ENCODE measurements at places on chromosomes 11 and 22. TPM values are rescaled to one million over a fixed set of nuclear protein-coding genes. Genes with fewer than 3 reads are reported as not detected.

The AIFM3 gene
- polyA plus RNA-seq = 0.54 TPM

The ANO9 gene
- polyA plus RNA-seq = 15.9 TPM

DNA sequence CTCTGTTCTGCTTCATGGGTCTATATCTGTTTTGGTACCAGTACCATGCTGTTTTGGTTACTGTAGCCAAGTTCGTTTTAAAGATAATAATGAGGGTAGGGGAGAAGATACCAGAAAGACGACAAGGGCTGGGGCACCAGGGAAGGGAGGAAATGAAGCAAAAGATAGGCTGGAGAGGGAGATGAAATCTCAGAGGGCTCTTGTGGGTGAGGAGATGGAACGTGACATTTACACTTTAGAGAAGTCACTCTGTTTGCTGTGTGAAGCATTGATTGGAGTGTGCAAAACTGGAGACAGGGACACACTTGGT, 33.5 kb downstream of the OR4D9 start:
- DNase-seq = no peak

DNA sequence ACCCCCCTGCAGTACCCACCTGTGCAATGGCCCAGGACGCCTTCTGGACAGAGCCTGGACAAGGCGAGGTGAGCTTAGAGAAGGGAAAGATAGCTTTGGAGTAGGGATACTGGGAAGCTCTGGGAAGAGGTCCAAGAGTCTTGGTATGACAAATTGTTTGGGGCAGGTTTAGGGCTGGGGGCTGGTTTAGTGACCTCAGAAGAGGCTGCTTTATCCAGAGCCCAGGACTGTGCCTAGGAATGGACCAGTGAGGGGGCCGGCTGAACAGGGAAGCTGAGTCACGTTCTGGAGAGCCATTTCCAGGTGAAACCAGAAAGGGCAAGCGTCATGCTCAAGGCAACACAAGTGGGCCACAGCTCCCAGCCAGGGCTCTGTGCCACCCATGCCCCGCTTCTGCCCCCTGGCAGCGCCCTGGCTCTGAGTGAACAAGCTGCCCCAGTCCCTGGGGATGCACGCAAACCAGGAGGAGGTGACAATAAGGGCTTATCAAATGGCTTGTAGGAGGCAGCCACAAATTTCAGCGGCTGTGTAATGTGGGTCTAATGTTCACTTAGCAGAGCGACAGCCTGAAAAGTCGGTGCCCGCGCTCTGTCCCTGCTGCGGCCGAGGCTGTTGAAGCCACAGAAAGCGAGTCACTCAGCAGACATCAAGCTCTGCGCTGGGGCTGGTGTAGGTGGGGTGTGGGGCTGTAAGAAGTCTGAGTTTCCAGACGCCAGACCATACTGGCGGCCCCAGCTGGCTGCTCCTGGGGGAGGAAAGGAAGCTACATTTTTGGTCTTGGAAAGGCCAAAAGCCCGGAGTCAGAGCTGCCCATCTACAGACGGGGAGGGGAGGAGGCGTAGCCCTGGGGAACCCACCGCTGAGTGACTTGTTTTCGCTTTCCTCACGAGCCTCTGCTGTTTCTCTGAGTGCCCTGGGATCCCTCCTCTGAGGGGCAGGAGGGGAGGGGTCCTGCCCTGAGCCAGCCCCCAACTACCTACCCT, 18.3 kb upstream of the SYT7 start:
- DNase-seq = no peak
